ENCODE measurements at places on chromosomes 12 and 14.

- DNase-seq, result no peak
Observed at GRCh38 chr14:99601361-99601831, 2.6 kb downstream of the CCDC85C start.

- no peak for DNase-seq
Observed at GRCh38 chr12:1851151-1851701, 30.9 kb downstream of the LRTM2 start.

DNA sequence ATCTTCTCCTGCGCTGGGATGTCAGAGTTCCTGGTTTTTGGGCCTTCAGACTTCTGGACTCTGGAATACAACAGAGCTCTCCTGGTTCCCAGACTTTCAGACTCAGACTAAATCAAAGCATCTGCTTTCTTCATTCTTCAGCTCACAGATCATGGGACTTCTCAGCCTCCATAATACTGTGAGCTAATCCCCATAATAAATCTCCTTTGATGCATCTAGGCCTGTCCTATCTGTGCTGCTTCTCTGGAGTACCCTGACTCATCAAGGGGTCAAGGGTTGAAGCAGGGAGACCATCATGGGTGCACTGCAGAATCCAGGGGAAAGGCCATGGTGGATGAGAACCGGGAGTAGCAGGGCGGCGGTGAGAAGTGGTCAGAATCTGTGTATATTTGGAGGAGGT lies 1094.1 kb upstream of the TMEM132C start:
- no peak for DNase-seq

DNA sequence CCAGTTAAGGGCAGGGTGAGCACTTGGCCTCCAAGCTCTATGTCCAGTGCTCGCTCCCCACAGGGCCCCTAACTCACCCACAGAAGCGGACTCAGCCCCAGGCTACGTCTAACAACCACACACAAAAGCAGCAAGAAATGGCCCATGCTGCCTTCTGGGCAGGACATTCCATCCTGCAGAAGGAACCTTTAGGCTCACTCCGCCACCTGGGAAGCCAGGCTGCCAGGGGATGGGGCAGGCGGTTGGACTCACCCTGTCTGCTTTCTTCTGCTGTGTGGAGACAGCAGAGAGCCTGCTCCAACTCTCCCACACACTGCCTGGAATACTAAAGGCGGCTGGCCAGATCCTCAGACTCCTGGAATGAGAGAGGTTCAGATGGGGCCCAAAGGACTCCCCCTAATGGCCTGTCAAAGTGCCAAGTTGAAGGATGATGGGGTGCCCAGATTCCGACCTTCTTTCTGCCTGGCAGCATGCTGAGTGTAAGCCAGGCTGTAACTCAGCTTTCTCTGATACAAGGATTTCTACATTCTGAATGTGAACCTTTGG lies 27.7 kb upstream of the BLTP3B start:
- DNase-seq, result no peak

DNA sequence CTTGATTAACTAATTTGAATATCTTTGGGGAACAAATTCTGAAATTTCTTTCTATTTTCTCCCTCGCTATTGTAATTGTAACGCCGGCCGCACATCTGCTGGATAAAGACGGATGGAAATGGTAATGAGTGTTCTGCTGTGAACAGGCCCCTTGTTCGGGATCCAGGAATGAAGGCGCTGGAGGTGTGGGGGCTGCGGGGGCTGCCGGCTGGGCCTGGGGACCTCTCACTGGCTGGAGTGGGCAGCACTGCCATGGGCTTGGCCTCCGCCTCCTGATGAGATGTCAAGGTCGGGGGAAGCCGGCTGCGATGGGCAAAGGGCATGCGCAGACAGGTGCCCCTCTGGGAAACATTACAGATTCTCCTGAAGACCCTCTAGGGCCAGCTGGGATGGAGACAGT lies 175.4 kb downstream of the PHETA1 start:
- DNase-seq, result no peak

- no peak for DNase-seq
Observed at GRCh38 chr14:81449576-81449975, 49.5 kb upstream of the STON2 start.

DNA sequence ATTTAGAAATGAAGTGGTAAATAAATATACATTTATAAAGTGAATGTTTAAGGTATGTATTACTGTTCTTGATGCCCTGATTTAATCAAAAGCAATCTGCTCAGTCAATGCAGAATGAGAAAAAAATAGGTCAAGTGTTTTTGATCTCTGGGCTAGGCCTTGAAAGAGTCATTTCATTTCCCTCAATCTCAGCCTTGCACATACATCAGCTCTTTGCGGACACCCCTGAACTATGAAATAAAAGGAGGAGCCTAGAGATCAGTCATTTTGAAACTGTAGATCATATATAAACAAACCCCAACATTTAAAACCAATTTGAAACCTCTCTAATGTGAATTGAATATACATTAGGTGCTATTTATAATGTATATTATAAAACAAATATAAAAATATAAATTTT lies 42.5 kb downstream of the ATG2B start:
- DNase-seq, result no peak

DNA sequence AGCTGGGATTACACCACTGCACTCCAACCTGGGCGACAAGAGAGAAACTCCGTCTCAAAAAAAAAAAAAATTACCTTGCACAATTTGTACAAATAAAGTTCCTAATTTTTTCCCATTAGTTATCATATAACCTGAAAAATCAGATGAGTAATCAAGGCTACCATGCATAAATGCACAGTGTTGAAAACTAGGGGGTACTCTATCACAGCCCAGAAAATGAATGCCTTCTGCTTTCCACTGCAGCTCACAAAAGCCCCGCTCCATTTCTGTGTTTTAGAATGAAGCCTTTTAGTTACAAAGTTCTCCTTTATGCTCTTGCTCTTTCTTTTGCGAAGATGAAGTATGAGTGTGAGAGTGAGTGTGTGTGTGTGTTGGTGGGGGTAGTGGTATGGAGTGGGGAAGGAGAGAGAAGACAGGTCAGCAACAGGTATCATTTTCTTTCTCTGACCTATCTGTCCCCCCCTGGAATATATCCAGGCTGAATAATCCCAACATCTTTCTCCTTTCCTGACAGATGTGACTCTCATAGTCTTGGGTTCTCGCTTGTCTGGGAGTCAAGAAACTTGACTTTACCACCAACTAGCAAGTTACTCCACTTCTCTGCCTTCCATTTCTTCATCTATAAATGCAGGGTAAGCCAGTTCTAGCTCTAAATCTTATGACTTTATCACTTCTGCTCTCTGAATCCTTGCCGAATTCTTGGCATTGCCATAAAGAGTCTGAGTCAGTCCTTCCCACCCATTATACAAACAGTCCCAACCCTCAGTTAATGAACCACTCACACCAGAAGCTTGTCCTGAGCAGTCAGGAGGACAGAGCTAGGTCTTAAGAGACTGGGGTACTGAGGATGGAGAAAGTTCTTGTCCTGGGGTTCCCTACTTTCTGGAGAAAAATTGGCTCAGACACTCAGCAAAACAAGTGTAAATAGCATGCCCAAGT lies 16.1 kb downstream of the BIN2 start:
- DNase-seq, result no peak

- DNase-seq, result no peak
Observed at GRCh38 chr12:32462908-32463307, 63.5 kb downstream of the FGD4 start.

DNA sequence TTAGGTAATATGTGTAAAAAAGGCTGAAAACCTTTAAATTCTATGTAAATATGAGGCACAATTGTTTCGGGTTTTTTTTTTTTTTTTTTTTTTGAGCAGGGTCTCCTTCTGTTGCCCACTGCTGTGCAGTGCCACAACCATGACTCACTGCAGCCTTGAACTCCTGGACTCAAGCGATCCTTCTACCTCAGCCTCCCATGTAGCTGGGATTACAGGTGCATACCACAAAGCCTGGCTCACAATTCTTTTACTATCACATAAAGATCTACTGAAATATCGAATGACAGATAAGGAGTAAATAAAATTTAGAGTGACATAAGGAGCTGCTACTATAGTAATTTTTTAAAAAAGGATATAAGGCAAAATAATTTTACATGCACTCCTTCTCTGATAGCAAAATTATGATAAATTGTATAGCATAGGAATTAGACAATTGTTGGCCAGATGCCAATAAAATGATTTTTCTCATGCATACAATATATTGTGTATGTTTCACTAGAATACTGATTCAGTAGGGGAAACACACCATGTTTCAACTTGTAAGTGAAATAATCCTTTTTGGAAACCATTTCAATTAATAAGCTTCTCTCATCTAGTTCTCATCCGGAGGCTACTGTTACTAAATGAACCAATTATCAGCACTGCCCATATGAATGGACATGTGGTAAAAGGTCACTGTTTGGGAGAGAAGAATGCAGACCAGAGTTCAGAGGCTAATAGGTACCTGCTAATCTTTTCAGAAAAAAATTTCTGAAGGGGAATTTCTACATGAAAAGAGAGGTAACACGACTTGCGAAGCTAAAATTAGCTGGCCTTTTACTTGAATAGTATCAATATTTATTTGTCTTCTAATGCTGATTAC lies 108.4 kb downstream of the PPP1R12A start:
- DNase-seq, result no peak

GRCh38 chr14:62692490-62693106 lies 352.7 kb downstream of the KCNH5 start:
- DNase-seq, result no peak

Measured in stimulated activated CD8-positive, alpha-beta memory T cell treated with anti-CD3 and anti-CD28 coated beads, Interleukin-4, amount 100 ng/mL, for 4 hours (primary cell).